Retinal pigment epithelial cell (primary cell): ENCODE measurements at places on chromosomes 6 and 20.

- no peak for DNase-seq
Observed at GRCh38 chr6:109795994-109796555, 105.0 kb downstream of the FIG4 start.

DNA sequence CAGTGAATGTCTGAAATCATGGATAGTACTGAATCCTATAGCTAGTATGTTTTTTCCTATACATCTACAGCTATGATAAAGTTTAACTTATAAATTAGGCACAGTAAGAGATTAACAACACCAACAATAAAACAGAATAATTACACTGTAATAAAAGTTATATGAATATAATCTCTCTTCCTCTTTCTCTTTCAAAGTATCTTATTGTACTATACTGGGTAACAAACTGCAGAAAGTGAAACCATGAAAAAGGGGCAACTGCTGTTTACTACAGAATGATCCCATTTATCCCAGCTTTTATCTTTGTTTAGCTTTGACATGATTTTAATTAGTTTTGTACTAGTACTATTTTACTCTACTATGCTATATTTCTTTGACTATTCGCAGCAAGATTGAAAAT lies 25.8 kb downstream of the ESF1 start:
- no peak for DNase-seq

DNA sequence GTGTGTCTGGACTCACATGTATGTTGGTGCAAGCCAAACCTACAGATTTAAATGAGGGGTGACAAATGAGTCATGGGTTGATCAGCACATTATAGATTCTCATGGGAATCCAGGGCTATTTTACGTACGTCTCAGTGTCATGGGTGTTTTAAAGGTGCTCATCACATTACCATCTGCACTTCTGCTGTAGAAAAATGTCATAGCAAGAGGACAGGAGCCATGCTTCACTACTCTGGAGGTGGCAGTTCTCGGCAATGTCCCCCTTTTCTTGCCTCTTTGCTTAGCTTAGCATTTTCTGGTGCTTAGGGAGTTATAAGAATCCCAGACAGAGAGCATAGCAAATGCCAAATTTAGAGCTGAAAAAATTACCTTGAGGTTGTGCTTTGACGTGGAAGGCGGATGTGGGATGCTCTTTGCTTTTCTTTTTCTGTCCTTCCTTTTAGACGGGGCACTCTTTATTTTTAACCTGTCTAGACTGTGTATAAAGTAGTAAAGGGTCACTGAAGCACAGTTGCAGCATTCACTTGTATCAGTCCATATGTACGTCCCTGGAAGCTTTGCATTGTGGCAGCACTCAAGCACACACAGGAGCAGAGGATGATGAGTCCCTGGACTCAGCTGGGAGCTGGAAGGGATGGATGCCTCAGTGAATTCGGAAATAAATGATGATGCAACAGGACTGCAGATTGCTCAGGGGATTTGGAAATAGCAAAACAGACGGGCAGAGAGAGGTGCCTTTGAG lies 139.7 kb downstream of the SYNDIG1 start:
- no peak for DNase-seq

GRCh38 chr6:160259598-160259997 lies 977 bp upstream of the SLC22A2 start:
- DNase-seq: no peak

DNA sequence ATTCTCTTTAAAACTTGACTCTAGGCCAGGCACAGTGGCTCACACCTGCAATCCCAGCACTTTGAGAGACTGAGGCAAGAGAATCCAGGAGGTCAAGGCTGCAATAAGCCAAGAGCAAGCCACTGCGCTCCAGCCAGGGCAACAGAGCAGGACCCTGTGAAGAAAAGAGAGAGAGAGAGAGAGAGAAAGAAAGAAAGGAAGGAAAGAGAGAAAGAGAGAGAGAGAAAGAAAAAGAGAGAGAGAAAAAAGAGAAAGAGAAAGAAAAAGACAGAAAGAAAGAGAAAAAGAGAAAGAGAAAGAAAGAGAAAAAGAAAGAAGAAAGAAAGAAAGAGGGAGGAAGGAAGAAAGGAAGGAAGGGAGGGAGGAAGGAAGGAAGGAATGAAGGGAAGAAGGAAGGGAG lies 76.7 kb downstream of the RIN2 start:
- no peak for DNase-seq

- DNase-seq: no peak
Observed at GRCh38 chr20:17867131-17867925, 101.3 kb downstream of the SNX5 start.

- no peak for DNase-seq
Observed at GRCh38 chr20:25457886-25458680, 50.6 kb downstream of the GINS1 start.

- no peak for DNase-seq
Observed at GRCh38 chr20:21982559-21982958, 277.1 kb downstream of the PAX1 start.

DNA sequence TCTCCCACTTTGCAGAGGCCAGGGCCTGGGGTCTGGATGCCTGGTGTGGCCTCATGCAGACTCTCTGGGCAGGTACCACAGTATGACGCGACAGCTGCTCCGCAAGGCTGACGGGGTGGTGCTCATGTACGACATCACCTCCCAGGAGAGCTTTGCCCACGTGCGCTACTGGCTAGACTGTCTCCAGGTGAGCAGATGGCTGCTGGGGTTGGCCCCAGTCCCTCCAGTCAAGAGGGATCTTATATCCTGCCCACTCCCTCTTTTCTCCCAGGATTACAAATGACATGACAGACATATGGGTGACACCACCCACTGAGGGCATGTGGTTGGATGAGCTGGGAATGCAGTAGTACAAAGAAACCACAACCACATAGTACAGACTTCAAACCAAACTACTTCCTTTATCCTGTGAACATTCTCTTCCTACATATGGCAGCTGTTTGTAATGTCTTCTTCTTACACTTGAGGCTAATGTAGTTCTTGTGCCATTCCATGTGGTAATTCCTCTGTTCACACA lies 29.9 kb downstream of the RAB44 start:
- DNase-seq: no peak

DNA sequence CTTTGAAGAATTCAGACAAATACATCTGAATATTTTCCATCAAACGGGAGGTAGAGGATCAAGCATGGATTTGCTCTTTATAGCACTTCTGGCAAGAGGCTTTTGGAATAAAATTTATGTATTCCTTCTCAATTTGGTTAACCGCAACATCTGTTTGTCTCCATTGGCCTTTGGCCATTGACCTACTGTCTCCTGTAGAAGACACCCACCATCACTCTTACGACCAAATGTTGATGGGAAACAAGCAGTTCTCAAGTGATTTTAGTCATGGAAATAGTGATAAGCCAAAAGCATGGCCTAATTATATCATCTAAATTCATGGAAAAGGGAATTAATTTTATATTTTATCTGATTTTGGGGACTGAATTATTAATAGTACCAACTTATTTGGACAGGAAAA lies 591.9 kb downstream of the CD109 start:
- no peak for DNase-seq
